CD8-positive, alpha-beta memory T cell (primary cell): ENCODE measurements at places on chromosomes 13 and 19. TPM values are rescaled to one million over a fixed set of nuclear protein-coding genes. Genes with fewer than 3 reads are reported as not detected.

- peaks cover 8% of the 10 kb centered on the region for H3K27me3 ChIP-seq
- no peak overlapping the region for H3K27ac ChIP-seq
- peaks cover 36% of the 10 kb centered on the region for H3K4me1 ChIP-seq
- no peaks in the 10 kb centered on the region for H3K36me3 ChIP-seq
Observed at GRCh38 chr19:45499196-45500180, 1.2 kb downstream of the PPM1N start.

- no peak for DNase-seq
- no peaks in the 10 kb centered on the region for H3K27me3 ChIP-seq
- no peak overlapping the region for H3K4me3 ChIP-seq
Observed at GRCh38 chr13:110173247-110173818, 133.6 kb downstream of the COL4A1 start.

DNA sequence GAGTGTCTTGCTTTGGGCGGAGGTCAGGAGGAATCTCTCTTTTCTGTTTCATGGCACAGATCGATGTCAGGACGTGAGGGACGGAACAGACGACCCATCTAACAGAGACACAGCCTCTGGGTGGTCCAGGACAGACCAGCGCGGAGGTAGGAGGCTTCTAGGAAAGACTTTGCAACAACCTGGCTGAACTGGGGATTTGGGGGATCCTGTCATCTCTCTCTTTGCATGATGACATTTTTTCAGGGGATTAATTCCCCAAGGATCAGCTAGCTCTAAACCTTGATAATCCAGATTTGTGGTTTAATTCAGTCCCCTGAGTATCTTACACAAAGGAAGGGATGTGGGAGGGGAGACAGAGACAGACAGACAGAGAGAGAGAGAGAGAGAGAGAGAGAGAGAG is 14.4 kb downstream of the CABP5 start:
- H3K4me1 ChIP-seq = no peaks in the 10 kb centered on the region
- H3K27ac ChIP-seq = no peak overlapping the region
- no peak for DNase-seq
- H3K36me3 ChIP-seq = no peaks in the 10 kb centered on the region
- H3K27me3 ChIP-seq = no peaks in the 10 kb centered on the region

DNA sequence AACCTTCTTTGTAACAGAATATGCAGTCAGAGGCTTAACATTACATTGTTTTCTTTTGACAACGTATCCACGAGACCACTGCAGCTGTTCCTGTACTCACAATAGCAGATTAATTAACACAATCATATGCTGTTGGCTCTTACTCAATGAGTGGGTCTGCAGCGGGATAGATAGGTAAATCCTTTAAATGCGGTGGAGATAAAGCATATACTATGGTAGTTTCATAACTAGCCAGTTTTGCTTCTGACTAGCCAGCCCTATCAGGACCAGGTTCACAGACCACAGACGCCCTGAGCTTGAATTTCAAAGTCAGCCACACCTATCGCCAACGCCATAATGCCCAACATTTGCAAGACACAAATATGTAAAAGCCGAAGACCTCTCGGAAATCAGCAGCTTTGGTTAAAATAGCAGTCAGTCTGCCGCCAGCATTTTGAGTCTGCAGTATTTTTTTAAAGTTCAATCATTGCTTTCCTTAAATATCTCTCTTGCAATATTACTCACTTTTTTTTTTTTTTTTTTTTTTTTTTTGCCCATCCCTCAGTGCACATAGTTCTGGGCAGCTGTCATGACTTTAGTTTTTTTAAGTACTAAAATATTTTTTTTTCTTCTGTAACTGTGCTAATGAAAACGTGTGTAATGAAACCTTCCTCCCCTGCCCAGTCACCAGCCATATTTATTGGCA is 120.5 kb downstream of the ZNF536 start:
- no peak overlapping the region for H3K27ac ChIP-seq
- no peaks in the 10 kb centered on the region for H3K36me3 ChIP-seq
- no peak for DNase-seq
- H3K4me3 ChIP-seq = no peak overlapping the region
- H3K27me3 ChIP-seq = no peaks in the 10 kb centered on the region

- no peak for DNase-seq
- H3K27me3 ChIP-seq = no peaks in the 10 kb centered on the region
- H3K36me3 ChIP-seq = no peaks in the 10 kb centered on the region
- no peak overlapping the region for H3K27ac ChIP-seq
- no peak overlapping the region for H3K4me3 ChIP-seq
Observed at GRCh38 chr13:76741624-76742023, 144.6 kb downstream of the KCTD12 start.

DNA sequence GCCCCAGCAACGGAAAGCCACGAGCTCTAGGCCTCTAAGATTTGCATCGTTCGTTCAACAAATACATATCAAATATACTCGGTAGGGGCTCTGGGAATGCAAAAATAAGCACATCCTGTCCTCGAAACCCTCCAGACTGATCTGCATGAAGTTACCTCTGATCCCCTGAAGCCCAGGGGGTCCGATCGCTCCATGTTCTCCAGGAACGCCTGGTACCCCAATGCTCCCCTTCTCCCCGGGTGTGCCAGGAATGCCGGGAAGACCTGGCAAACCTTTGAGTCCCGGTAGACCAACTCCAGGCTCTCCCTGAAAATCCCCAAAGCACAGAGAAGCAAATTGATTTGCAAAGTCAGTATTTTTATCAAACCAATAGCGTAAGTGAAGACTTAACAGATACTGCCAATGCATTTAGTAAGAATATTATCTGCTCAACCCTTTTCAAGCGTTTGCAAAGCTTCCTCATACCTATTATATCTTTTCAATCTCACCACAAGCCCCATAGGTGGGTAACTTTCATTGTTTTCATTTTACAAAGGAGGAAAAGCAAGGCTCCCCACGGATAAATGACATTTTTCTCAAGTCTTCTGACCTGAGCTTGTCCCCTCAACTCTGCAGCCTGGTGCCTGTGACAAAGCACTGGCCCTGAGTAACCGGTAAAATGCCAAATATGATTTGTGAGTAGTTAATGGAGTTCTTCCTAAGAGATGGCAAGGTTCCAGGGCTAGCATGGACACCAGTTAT is 127.7 kb downstream of the COL4A1 start:
- no peak overlapping the region for H3K27ac ChIP-seq
- H3K36me3 ChIP-seq = no peaks in the 10 kb centered on the region
- H3K4me3 ChIP-seq = no peak overlapping the region

- no peaks in the 10 kb centered on the region for H3K27me3 ChIP-seq
- DNase-seq = no peak
- no peaks in the 10 kb centered on the region for H3K36me3 ChIP-seq
- H3K4me3 ChIP-seq = no peak overlapping the region
- H3K4me1 ChIP-seq = peaks cover 23% of the 10 kb centered on the region
Observed at GRCh38 chr19:1839658-1840540, 8.4 kb downstream of the REXO1 start.

OR7A5 gene
- polyA plus RNA-seq = not detected

SPPL2B gene
- polyA plus RNA-seq = 8.4 TPM

CLDN10 gene
- not detected for polyA plus RNA-seq

GAPDHS gene
- not detected for polyA plus RNA-seq

AZU1 gene
- not detected for polyA plus RNA-seq

SYNGR4 gene
- not detected for polyA plus RNA-seq

OSCAR gene
- polyA plus RNA-seq = 0.17 TPM
